ENCODE measurements at places on chromosomes 4 and X.

DNA sequence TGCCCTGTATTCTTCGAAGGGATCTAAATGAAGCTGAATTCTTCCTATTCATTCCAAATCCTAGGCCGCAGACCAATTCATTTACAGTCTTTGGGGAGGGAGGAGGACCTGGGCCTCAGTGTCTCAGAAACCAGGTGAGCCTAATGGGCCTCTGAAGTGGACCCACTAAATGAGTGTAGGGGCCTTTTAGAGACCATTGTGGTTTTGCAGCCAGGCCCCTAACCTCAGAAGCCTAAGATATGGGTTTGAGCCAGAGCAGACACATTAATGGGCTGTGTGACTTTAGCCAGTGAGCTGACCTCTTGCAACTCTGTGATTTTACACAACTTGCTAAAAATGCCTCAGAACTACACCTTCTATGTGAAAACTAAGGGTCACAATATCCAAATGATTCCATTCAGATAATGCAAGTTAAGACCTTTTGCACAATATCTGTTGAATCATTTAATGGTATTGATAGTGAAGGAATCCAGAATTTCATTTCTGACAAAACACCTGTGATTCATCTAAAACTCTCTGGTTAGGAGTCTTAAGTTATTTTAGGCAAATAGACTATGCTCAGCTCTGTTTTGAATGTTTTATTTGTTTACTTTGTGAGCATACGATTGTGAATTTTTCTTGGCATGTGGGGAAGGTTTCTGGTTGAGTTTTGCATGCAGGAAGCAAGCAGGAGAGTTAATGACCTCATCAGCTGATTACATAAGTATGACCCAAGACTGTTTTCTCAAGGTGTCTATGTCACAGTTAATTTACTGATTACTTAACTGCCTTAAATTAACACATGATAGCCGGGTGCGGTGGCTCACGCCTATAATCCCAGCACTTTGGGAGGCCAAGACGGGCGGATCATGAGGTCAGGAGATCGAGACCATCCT is 75.0 kb downstream of the EVC start:
- peak; percentile 92 for DNase-seq

DNA sequence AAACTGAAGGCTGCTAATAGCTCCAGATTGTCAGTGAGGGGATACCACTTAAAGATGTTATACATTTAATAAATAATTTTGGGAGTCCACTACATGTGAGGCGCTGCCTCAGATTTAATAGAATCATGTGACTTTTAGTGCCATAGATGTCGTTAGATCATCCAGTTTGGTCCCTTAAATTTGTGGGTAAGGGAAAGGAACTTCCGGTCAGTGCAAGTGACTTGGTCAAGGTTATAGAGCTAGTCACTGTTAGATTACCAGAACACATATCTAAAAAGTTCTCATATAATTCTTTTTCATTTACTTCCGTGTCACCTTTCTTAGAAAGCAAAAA is 529 bp upstream of the UBA6 start:
- no peak for DNase-seq

DNA sequence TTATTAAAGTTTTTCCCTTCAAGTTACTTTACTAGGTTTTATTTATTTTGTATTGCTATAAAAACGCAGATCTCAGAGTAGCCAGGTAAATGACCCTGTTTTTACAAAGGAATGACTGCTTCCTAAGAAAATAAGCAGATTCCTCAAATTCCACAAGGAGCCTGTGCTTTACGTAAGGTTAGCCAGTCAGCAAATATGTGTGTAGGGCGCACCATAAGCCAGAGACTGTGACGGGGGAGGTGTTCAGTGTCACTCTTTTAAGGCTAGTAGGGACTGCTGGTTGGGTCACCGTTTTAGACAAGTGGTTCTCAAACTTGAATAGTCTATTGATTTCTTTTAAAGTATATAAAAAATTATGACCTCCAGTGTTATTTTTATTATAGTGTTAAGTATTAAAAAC is 119.9 kb downstream of the ANK2 start:
- DNase-seq: no peak

GRCh38 chrX:96455078-96455477 is 229.6 kb upstream of the DIAPH2 start:
- no peak for DNase-seq

DNA sequence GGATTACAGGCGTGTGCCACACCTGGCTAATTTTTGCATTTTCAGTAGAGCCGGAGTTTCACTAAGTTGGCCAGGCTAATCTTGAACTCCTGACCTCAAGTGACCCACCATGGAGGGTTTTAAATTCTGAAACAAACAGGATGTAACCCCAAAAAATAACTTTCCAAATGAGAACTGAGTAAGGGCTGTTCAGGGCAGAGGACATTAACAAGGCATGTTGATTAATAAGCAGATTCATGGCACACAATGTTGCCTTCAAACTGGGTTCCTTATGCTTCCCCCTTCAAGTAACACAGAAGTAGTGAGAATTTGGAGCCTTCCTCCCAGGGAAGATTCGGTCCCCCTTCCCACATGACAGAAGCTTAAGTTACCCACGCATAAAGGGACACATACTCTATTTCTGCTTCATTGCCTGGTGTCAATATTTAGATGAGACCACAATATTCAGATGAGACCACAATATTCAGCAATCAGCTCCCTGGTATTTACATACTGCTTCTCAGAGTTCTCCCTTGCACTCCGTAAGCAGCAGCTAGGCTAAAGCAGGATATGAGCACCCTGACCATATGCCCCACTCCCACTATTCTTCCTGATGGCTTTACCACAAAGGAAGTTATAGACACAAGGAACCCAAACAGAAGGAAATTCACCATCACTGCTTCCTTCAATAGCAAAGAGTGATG is 21.4 kb downstream of the GRSF1 start:
- no peak for DNase-seq

GRCh38 chr4:7647600-7648543 is 213.1 kb upstream of the PSAPL1 start:
- DNase-seq: no peak

GRCh38 chrX:10230222-10230621 is 73.4 kb downstream of the CLCN4 start:
- DNase-seq: peak; percentile 31

DNA sequence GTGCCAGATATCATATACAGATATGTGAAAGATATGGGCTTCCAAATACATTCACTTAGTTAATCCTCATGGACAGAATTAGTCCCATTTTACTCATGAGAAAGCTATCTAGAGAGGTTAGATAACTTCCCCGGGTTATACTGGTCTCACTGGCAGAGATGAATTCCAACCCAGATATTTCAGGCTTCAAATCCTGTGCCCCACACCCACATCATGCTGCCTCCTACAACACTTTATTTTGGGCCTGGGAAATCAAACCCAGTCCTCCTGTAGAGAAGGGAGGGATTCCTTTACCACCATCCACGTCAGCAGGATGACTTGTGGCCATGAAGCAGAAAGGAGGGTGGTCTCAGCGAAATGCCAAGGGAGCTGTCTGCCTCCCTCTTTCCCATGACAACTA is 113.8 kb downstream of the ATP10D start:
- DNase-seq: no peak

DNA sequence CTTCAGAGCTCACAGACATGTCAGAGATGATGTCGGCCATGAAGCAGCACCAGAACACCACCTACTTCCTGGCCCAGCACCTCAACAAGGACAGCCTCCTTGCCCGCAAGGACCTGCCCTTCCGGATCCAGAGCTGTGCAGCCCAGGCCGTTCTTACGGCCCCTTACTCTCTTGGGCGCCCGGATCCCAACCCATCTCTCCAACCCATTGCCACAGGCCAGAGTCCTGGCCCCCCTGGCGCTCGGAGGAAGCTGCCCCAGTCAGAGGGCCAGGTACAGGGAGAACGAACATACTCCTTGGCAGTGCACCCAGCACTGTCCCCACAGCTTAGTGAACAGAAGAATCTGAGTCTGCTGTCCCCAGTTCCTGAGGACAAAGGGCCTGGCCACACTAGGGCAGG is 27.9 kb upstream of the PRPS1 start:
- DNase-seq: no peak

GRCh38 chr4:88456670-88457306 is at the start of gene HERC5:
Gene HERC5 (plus strand): TSS chr4:88457119. CDS start chr4:88457270, 151 bp downstream.
- DNase-seq: peak; percentile 86

- no peak for DNase-seq
These were observed 231.7 kb upstream of the GATB start for GRCh38 chr4:151992332-151993154.

GRCh38 chrX:119273420-119274192 is 37.5 kb downstream of the PGRMC1 start:
- peak; percentile 7 for DNase-seq

- no peak for DNase-seq
These were observed 121.8 kb upstream of the ADAMTS3 start for GRCh38 chr4:72690771-72691170.

DNA sequence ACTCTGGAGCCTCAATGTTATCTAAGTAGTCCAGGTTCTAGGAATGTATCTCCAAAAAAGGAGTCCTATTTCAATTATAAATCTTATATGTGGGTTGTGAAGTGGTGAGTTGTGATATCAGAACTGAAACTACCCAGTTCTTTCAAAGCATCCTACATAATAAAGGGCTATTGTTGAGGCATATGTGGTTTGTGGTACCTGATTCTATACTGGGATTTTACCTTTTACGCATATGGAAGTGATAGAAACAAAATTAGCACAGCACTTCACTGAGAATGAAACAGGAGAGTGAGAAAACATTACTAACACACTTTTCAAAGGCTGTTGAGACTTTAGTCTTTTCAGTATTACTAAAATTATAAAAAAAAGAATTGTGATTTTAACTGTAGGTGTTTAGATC is 417.7 kb upstream of the GALNT7 start:
- DNase-seq: no peak

GRCh38 chr4:163591614-163592020 is 97.1 kb downstream of the TMA16 start:
- no peak for DNase-seq

DNA sequence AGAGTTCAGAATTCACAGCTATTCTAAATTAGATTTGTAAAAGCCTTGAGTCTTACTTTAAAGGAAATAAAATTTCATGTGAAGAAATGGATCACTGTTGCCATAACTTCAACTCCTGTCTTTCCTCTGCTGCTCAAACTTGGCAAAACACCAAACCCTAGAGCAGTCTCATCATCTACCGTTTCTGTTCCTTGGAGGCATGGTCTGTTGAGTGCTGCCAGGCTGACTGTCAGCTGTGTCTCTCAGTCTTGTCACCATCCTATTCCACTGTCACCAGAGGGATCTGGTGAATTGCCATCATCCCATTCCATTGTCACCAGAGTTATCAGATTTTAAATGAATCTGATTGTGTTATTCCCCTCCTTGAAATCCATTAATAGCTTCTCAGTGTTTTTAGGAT is 55.6 kb downstream of the STIM2 start:
- DNase-seq: peak; percentile 14

DNA sequence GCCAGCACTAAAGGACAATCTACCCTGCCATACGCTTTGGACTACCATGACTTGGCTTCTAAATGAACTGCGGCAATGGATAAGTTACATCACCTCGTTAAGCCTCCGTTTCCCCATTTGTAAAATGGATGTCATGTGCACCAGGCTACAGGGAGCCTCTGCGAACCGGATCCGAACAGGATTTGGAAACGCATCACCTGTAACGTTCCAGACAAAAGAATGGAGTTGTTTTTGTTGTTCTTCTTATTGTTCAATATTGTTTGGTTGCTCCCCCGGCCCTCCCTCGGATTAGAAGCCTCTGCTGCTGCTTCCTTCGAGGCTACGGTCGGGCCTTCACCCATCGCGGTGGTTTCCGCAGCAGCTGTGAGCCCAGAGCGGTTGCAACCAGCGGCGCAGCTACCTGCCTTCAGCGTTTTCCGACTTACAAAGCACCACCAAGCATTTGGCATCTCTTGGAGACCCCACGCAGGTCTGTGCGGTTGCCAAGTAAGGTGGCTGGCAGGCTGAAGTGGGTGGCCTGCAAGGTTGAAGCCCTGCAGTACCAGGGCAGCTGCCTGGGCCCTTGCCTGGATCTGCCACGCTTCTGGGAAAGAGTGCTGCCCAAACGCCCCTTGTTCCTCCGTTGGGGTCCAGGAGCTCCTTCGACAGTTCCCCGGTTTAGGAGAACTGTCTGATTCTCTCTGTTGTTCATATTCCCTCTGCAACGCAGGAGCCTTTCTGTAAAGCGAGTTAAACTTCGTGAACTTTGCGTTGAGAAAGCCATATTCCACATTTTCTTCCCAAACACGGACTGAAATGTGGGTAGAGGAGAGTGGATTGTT is 7.1 kb downstream of the NKX3-2 start:
- DNase-seq: no peak

- peak; percentile 42 for DNase-seq
These were observed 30.4 kb downstream of the SMAD1 start for GRCh38 chr4:145511913-145512522.

GRCh38 chrX:140866446-140866845 is 135.9 kb upstream of the SPANXB1 start:
- DNase-seq: no peak

DNA sequence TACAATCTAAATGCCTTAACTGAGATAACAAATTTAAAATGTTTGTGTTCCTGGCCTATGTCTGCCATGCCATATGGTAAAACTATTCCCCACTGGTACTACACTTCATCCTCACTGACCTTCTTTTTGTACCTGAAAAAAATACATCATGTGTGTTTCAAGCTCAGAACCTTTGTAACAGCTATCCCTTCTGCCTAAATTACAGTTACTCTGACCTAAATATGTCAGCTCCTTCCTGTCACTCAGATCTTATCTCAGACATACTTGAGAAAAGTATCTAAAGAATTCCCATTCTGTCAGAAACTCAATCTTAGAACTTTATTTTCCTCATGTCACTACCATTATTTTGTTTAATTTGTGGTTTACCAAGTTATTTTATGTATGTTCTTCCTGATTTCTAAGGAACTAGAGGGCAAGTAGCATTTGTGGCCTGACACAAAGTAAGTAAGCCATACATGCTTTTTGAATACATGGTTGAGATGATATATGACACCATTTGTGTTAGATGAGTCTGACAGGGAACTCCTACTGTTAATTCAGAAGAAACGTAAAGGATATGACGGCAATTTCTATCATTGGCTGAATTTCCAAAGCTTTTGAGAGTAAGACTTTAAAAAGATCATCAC is 456.5 kb upstream of the NDST3 start:
- DNase-seq: no peak

GRCh38 chr4:118834070-118834469 is 1.9 kb downstream of the SEC24D start:
- no peak for DNase-seq

- DNase-seq: no peak
These were observed 787.4 kb upstream of the GALNTL6 start for GRCh38 chr4:171025776-171026175.

- peak; percentile 100 for DNase-seq
These were observed at the start of gene HMGB2 for GRCh38 chr4:173334085-173334890. Gene HMGB2 (minus strand): TSS chr4:173334358. CDS start chr4:173333649, 709 bp downstream.

GRCh38 chr4:138964716-138965426 is 50.7 kb upstream of the NOCT start:
- DNase-seq: no peak

- DNase-seq: no peak
These were observed 164.5 kb upstream of the MAP3K15 start for GRCh38 chrX:19679787-19680186.
